IPS-NIHi11 (cell line): ENCODE measurements at places on chromosomes 12 and 14.

- DNase-seq = no peak
Observed at GRCh38 chr12:85574291-85574690, 261.9 kb downstream of the RASSF9 start.

GRCh38 chr14:99267837-99268781, 3.9 kb downstream of the BCL11B start:
- no peak for DNase-seq

GRCh38 chr14:42469637-42470426, 863.2 kb downstream of the LRFN5 start:
- no peak for DNase-seq

DNA sequence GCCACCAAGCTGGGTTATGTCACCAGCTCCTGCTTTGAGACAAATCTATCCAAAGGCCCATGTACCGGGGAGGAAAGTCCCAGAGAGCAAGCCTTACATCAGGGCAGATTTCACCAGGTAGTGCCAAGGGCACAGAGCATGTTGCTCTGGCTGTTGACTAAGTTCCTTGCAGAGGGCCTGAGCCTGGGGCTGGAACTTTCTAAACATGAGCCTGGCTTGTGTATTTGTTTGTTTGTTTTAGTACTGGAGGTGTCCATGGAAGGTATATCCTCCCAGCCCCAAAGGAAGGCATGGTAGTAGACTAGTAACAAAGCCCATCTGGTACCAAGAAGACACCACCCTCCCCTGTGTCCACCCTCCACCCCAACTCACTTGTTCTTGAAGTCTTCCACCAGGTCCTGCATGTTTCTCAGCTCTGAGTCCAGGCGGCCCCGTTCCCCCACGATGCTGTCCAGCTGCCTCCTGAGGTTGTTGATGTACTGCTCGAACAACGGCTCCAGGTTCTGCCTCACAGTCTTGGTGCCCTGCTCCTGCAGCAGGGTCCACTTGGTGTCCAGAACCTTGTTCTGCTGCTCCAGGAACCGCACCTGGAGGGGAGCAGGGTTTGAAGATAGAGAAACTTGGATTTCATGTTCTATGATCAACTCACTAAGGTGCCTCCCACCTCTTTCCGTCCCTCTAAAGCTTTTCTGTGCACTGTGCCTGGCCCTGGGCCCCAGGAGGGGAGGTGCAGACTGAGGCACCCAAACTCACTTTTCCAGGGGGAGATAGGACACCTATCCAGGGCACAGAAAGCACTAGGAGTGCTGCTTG, 1.4 kb downstream of the KRT5 start:
- no peak for DNase-seq

DNA sequence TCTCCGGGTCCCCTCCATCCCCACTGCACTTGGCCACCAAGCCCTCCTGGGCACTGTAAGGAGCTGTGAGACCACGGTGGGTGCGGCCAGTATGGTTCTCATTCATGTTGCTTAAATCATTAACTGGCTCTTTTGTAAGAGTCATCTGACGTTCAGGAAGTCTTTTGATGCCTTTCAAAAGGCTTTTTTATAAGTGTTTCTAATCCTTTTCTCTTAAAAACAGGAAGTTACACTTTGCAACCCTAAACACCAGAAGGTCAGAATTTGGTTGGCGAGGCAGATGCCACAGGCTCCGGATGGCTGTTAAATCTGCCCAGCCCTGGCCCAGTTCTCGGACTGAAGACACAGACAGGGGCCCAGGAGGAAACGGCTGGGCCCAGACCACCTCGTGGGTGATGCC, 26.1 kb upstream of the DIO3 start:
- DNase-seq = no peak

DNA sequence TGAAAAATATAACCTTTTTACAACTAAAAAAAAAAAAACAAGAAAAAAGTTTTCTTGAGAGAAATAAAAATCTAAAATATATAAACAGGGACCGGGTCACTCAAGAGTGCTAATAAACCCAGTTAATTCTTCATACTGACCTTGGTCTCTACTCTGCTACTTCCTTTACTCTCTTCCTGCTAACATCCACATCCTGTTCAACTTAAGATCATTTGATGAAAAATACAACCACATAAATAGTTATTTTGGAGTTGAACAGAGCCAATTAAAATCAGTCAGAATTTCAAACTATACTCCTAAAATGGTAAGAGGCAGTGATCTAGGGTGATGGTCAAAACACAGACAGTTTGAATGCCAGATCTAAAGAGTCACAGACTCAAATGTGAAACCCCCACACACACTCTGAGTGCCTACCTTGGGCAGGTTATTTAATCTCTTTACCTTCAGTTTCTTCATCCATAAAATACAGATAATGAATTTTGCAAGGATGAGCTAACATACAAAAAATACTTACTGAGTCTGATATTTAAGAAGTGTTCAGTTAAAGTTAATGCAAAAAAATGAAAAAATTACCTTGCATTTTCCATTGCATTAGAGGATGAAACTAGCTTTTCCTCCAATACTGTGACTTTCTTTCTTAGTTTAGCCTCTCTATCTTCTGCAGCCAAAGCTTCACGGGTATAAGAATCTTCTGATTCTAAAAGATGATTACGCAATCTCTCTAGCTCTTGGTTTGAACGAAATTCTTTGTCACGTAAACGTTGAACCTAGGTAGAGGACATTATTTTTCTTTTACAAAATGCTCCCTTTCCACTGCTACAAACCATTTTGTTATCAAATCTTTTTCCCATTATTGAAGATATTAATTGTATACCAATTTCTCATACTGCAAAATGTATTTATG, 40.9 kb downstream of the TRIP11 start:
- no peak for DNase-seq

DNA sequence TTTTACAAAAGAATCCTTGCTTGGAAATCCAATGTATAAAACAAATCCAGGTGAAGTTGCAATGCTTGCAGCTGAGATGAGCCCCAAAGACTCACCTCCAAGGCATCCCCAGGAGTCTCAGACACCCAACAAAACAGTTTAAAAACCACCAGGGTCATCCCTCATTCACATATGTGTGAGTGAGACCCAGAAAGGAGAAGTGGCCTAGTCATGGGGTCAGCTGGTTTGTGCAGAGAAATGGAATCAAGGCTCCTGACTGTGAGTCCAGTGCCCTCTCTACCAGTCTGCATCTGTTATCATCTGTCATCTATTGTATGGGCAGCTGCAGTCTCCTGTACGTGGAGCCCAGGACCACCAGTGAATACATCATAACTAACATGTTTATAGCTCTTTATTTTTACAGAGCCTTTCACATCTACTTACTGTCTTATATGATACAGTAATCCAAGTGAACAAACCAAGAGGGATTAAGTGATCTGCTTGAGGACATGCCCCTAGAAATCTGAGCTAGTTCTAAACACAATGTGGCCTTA, 27.1 kb downstream of the PLEKHG7 start:
- no peak for DNase-seq

DNA sequence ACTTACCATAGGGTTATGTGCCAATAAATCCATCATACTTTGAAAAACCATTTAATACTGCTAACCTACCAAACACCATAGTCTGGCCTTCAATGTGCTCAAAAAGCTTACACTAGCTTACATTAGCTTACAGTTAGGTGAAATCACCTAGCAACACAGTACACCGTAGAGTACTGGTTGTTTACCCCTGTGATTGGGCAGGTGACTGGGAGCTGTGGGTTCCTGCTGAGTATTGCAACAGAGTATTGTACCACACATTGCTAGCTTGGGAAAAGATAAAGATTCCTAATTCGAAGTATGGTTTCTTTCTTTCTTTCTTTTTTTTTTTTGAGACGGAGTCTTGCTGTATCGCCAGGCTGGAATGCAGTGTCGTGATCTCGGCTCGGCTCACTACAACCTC, 5.6 kb downstream of the ATP5MC2 start:
- no peak for DNase-seq

DNA sequence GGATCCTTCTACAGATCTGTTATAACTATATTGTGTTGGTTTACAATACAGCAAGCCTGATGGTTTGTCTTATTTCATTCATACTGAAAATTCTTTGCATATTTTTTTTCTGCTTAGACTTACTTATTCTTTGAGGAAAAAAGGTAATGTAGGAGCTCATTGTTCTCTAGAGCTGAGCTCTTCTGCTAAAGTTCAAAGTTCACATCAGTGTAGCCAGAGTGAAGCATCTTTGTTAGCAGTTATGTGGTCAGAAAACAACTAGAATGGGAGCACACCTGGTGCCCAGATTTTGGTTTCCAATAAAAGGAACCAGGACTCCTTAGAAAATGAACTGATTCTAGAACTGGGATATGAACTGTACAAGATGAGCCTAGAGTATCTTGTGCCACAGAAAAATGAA, 10.3 kb downstream of the GPX2 start:
- DNase-seq = no peak

GRCh38 chr12:6849976-6850560, 1.0 kb downstream of the CDCA3 start:
- no peak for DNase-seq

DNA sequence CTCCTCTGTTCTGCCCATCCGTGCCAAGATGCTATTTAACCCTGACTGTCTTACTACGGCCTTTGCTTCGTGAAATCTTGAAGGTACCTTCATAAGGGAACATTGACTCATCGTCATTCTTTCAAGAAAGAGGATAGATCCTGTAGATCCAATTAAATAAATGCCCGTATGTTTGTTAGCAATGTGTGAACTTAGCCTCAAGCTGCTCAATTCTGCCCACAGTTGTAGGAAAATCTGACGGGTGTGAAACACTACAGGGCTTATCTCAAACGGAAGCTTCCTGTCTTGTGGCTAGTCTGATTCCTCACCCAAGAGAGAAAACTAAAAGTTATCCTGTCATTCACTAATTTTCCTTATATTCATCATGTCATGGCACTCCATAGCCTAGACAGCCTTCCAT, 168.0 kb upstream of the TBX3 start:
- DNase-seq = no peak

GRCh38 chr12:132170637-132171292, 26.5 kb downstream of the NOC4L start:
- no peak for DNase-seq

DNA sequence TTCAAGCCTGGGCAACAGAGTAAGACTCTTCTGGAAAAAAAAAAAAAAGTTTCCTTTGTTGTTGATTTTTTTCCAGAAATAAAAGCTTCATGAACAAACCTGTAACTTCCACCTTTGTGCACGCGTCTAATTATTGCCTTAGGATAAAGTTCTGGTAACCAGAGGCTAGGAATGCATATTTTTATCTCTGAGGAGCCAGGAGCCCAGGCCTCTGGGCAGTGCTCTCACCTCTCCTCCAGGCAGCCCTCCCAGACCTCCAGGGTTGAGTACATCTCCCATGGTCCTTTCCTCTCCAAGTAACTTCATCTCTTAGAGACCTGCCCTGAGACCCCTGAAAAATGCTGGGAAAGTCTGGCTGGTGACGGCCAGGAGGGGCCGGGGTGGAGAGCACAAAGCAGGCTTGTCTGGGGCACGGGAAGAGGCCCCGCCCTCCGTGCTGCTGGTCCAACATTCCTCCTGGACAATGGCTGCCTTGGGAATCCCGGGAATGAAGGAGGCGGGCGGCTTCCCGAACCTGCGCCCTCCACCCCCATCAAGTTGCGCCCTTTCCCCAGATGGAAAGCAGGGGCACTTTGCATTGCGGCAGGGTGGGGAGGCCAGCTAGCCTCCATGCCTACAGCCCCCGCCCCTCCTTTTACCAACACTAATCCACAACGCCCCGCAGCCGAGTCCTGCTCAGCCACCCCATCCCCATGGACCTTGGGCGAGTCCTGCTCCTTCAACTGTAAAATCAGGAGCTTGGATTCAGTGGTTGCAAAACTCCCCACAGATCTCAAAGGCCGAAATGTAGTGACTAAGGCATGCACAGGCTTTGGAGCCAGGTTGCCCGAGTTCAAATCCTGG, 7.3 kb upstream of the FIGNL2 start:
- DNase-seq = peak; percentile 88

- no peak for DNase-seq
Observed at GRCh38 chr14:71629250-71629649, 303.0 kb upstream of the RGS6 start.

GRCh38 chr14:100168506-100168905, 9.1 kb upstream of the DEGS2 start:
- no peak for DNase-seq

- peak; percentile 29 for DNase-seq
Observed at GRCh38 chr12:54549774-54550451, 512 bp downstream of the PDE1B start.

- DNase-seq = no peak
Observed at GRCh38 chr14:71135496-71135895, 228.2 kb downstream of the PCNX1 start.

DNA sequence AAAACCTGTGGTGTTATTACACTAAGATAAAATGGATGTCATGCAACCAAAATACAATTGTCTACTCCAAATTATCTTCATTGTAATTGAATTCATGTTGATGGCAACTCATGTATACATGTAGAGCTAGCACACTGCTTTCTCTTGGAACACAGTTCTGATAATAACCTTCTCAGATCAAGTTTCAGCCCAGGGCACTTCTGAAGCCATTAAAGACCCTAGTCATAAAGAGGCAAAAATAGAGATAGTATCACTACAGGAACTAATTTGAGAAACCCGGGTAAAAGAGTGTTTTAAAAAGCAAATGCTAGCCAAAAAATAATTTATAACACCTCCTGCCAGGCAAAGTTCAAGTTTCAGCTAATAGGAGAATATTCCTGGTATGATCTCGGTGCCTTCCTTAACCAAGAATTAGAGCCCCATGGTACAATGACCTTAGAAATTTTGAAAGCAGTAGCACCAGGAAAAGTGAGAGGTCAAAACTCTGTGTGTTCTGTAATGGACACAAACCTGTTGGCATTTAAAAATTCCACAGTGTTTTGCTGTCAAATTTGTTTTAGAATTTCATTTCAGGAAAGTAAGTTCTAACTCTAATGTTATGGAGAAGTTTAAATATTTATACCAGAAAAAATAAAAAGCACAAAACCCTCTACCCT, 105.0 kb upstream of the FRMD6 start:
- no peak for DNase-seq

GRCh38 chr14:51922624-51923023, 62.2 kb downstream of the GNG2 start:
- DNase-seq = peak; percentile 17

- DNase-seq = no peak
Observed at GRCh38 chr12:63940310-63941005, 96.0 kb downstream of the SRGAP1 start.

GRCh38 chr12:78018171-78018910, 187.6 kb downstream of the NAV3 start:
- DNase-seq = no peak

DNA sequence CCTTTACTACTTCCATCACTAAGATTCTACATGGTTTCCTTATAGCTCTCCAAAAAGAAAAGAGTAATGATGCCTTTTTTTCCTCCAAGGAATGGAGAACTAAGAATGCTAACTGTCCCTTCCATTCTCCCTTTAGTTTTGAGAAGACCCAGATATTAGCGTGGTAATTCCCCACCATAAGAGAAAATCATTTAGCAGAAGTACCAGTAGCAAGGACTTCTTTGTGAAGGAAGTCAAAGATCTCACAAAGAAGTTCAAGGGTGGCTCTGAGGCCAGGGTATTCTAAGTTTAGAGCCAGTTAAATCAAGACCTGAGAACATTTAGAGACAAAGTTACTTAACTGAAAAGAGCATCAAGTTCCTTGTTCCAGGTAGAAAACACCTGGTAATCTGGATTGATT, 7.3 kb downstream of the USP15 start:
- DNase-seq = no peak
